T-helper 2 cell (primary cell): ENCODE measurements at places on chromosomes 6 and 20.

GRCh38 chr6:129621252-129621651 is 88.7 kb downstream of the ARHGAP18 start:
- peak; percentile 2 for DNase-seq

- DNase-seq, result no peak
These were observed 43.6 kb upstream of the TMEM170B start for GRCh38 chr6:11493974-11494373.

DNA sequence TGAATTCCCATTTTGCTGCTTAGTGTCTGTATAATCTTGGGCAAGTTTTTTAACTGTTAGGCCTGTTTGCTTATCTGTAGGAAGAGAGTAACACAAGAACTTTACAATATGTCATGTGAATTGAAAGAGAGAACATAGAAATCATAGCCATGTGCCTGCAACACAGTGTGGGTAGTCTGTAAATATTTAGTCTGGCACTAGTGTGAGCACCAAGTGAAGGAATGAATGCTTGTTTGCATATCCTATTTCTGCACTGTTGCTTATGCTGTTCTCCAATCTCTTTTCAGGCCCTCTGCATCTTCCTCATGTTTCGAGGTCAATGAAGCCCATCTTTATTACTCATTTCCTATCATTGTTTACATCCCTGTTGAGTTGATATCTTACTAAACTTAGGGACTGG is 49.2 kb downstream of the CBFA2T2 start:
- no peak for DNase-seq

GRCh38 chr6:5174244-5174643 is 86.5 kb downstream of the LYRM4 start:
- DNase-seq, result no peak

- DNase-seq, result no peak
These were observed 16.1 kb upstream of the MRGBP start for GRCh38 chr20:62780204-62780603.

DNA sequence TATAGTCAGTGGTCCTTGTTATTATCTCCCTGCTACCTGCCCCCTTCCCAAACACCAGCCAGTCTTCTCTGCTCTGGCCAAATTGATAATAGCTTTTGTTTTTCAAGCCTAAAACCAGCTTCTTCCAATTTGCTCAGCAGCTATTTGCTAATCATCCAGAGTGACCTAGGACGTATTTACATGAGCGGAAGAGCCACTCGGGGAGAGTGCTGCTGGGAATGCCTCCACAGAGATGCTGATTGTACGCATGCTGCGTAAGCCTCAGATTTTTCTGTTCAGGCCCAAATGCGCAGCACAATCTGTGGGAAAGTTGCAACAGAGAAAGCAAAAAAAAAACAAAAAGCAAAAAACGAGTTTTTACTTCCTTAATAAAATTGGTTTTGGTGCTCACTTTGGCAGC is 24.4 kb upstream of the ID1 start:
- DNase-seq, result no peak

DNA sequence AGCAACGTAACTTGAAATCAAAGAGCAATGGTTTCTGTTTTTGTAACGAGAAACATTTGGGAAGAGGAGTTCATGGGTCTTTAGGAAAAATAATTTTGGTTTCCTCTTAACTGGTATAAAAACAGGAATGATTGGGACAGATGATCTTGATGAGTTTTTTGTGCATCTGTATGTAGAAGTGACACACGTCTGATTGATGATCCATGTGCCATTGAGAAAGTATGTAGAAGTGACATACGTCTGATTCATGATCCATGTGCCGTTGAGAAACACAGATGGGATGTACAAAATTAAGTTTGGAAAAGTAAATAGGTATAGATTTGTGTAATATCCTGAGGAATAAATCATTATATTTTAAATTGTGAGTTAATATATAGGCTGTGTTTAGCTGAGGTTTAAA is 2.1 kb downstream of the KIAA1586 start:
- DNase-seq, result no peak

GRCh38 chr20:33067806-33068205 is 11.6 kb upstream of the BPIFB4 start:
- no peak for DNase-seq

DNA sequence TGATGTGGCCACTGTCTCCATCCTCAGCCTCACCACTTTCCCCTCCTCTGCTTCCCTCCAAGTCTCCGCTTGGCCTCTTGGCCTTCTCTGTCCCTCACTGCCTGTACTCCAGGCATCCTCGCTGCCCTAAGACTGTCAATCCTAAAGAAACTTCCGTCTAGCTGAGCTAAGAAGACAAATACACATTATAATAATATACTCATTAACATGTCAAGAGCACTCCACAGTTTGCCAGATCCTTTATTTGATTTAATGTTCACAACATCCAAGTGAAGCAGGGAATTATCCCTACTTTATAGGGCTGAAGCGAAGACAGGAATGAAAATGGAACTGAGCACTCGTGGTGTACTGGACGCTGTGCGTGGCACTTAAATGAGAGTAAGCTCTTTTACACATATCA is 72.4 kb upstream of the SLC22A23 start:
- no peak for DNase-seq

DNA sequence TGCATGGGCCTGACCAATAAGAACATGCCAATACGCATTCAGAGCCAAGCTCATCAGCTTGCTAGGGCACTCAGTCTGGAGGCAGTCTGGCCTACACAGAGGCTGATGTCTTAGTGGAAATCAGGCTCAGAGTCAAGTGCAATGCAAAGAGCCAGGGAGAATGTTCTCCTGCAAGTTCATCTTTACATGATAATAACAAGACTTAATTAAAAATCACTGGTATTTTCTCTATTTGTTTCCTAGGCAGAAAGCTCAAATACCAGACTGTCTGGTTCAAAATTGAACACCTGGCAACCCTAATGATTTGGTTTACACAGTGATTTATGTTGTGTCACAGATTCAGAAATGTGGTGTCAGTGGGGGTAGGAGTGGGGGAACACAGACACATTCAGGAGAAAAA is 689.3 kb upstream of the FLRT3 start:
- DNase-seq, result no peak

GRCh38 chr6:92510137-92510536 is 909.2 kb downstream of the EPHA7 start:
- DNase-seq, result no peak

- DNase-seq, result no peak
These were observed 270.6 kb downstream of the PRL start for GRCh38 chr6:22026164-22026678.

DNA sequence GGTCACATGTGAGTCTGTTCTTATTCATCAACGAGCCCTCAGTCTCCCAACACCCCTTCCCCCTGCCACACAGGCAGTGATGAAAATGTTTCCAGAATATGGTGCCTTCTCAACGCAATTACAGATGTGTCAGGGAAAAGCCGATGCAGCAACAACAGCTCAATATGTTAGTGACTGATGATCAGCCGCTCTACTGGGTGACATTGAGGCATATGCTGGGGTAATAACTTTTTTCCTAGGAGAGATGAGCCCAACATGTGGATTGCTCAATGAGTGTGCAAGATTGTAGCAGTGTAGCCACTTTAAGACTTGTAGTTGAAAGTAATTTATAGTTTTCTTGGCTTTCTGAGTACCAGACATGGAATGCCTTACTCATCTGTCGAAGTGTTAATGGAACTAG is 49.4 kb downstream of the DTD1 start:
- no peak for DNase-seq

GRCh38 chr6:167576828-167577503 is 249.7 kb upstream of the AFDN start:
- no peak for DNase-seq

- no peak for DNase-seq
These were observed 13.7 kb downstream of the TRAF3IP2 start for GRCh38 chr6:111591901-111592461.

DNA sequence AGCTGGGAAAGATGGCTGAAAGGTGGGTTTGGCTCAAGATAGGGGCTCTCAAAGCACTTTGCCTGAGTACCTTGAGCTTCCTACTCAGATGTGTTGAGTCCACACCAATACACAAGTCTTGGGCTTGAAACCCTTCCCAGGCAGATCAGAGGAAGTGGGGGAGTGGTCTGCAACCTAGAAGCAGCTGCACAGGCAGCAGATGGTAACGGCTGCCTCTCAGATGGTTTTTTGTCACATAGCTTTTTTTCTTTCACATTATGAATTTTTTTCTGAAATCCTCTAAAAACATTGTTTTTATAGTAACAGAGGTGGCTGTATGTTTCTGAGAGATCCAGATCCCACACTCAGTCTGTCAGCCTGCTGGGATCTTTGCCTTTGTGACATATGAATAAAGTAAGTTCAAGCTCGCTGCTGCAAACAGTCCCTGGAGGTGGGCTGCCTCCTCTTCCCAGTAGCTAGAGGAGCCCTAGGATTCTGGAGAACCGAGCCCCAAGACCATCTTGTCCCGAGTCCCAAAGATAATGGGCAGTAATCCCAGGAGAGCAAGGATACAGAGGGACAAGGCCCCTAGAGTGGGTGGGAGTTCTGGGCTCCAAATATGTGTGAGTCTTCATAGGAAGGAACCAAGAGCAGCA is 97.1 kb upstream of the TOP1 start:
- no peak for DNase-seq

GRCh38 chr6:44481760-44482159 is 94.3 kb downstream of the CDC5L start:
- DNase-seq, result no peak

- DNase-seq, result no peak
These were observed 39.7 kb upstream of the GJA1 start for GRCh38 chr6:121395736-121396135.

- DNase-seq, result no peak
These were observed 22.1 kb upstream of the ZNF318 start for GRCh38 chr6:43391440-43392031.

GRCh38 chr6:131163886-131164285 is 28.6 kb downstream of the AKAP7 start:
- no peak for DNase-seq

- DNase-seq, result no peak
These were observed 35.7 kb downstream of the CNBD2 start for GRCh38 chr20:36004045-36004444.

- DNase-seq, result no peak
These were observed 134.2 kb downstream of the MRPL14 start for GRCh38 chr6:43992783-43993644.

- DNase-seq, result peak; percentile 63
These were observed 764 bp downstream of the ZNF292 start for GRCh38 chr6:87155842-87156815.

- no peak for DNase-seq
These were observed 8.9 kb downstream of the TIAM2 start for GRCh38 chr6:155004017-155004416.

DNA sequence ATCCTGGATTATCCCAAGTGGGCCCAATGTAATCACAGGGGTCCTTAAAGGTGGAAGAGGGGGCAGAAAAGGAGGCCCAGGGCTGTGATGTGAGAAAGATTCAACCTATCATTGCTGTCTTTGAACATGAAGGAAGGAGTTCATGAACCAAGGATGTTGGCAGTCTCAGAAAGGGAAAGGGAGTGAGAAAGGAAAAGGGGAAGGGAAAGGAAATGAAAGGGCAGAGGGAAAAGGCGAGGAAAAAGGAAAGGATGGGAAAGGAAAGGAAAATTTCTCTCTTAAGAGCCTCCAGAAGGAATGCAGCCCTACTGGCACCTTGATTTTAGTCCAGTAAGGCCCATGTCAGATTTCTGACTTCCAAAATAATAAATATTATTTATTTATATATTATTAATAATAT is 687.8 kb downstream of the COL12A1 start:
- no peak for DNase-seq

DNA sequence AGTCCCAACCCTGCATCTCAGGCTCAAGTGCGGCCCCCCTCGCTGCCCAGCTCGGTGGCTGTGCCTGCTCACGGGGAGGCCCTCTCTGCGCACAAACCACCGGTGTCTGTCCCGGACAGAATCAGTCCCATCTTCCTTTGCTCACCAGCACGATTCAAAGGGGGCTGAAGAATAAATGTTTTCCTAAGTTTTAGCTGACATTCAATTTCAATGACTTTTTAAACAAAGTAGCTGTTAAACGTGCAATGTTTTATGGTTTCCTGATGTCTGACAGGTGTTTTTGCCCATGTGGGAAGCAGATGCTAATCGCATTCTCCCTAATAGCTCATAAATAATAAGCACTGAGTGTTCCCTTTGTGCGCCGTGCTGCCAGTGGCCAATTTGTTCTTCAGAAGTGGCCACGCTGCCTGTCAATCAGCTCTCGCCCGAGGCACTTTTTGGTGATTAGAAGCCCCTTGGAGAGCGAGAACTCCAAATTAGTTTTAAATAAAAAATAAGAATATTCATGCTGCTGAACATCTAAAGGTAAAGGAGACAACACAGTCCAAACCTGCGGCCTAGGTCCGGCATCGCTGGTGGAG is 26.3 kb downstream of the BHLHE23 start:
- no peak for DNase-seq

- DNase-seq, result no peak
These were observed 386.8 kb downstream of the HDGFL1 start for GRCh38 chr6:22956029-22956681.

- no peak for DNase-seq
These were observed 31.1 kb downstream of the PCNA start for GRCh38 chr20:5088688-5089087.

DNA sequence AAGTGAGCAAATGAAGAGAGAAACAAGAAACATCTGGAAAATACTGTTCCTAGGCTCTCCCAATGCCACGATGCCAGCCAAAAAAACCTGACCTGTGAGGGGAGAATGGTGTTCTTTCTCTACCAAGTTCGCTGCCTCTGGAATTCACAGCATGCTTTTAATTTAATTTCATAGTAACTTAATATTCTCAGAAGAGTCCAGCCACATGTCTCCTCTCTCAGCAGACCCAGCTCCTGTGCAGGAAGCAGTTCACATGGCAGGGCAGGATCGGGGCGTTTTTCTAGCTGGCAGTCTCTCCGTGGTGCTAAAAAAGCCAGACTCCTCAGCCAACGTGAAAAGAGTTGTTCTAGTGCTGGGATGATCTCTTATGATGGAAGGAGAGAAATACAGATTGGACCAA is 57.5 kb downstream of the BFSP1 start:
- DNase-seq, result no peak

DNA sequence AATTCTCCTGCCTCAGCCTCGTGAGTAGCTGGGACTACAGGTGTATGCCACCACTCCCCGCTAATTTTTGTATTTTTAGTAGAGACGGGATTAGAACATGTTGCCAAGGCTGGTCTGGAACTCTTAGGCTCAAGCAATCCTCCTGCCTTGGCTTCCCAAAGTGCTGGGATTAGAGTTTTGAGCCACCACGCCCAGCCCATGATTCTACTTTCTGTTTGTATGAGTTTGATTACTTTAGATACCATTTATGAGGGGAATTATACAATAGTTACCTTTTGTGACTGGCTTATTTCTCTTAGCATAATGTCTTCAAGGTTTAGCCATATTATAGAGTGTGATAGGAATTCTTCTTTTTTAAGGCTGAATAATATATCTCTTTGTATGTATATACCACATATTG is 555.4 kb upstream of the FLRT3 start:
- no peak for DNase-seq

DNA sequence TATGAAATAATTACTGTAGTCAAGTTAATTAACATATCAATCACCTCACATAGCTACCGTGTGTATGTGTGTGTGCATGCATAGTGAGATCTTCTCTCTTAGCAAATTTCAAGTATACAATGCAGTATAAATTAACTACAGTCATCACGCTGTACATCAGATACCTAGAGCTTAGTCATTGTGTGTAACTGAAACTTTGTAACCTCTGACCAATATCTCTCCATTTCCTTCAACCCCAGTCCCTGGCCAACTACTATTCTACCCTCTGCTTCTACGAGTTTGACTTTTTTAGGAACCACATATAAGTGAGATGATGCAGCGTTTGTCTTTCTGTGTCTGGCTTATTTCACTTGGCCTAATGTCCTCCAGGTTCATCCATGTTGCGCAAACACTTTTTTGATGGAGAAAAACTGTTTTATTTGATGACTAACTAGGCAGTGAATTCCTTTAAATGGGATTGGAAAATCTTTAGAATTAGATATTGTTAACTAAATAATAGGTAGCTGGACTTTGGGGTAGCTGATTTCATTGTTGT is 459.5 kb downstream of the DHX35 start:
- no peak for DNase-seq
